ENCODE measurements at places on chromosomes 5 and 9. TPM values are rescaled to one million over a fixed set of nuclear protein-coding genes. Genes with fewer than 3 reads are reported as not detected.

The REXO4 gene
- 32.7 TPM for total RNA-seq

The VAV2 gene
- total RNA-seq: 7.5 TPM

The GABRA1 gene
- total RNA-seq: not detected

The CBY3 gene
- total RNA-seq: not detected

The SVEP1 gene
- total RNA-seq: 5.0 TPM

The GLDC gene
- 0.62 TPM for total RNA-seq

The DDX46 gene
- total RNA-seq: 31.4 TPM

- DNase-seq: no peak
These were observed 203.6 kb downstream of the SPATA31D1 start for GRCh38 chr9:82192211-82192610.

DNA sequence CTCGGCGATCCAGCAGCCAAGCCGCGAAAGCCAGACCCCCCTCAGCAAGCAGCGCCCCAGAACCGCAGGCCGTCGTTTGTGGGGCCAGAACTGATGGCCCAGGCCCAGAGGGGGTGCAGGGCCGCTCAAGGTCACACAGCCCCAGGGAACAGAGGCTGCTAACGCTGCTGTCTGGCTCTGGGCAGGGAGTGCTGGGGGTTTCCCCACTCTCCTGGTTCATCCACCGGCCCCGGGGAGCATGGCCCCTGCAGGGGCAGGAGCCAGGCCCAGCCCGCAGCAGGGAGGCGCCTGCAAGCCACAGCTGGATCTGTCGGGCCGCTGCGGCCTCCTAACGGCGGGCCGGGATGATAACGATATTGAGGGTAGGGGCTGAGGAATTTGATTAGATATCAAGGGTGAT is 64.8 kb upstream of the IGFBPL1 start:
- no peak for DNase-seq

- DNase-seq: peak; percentile 27
These were observed 182.8 kb downstream of the ICE1 start for GRCh38 chr5:5605170-5605764.

DNA sequence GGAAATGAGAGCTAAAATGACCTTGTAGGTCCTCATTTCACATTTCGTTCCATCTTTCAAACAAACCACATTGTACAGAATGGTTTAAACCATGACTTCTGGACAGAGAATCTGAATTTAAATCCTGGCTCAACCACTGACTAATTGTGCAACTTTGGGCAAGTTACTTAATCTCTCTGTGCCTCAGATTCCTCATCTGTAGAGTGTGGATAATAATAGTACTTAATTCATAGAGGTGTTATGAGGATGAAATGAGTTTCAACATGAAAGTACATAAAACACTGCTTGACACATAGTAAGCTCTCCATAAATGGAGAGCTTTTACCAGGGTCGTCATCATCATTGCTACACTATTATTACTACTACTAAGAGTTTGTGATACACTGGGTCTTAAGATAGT is 46.3 kb upstream of the FOXE1 start:
- DNase-seq: no peak

- DNase-seq: no peak
These were observed 211.7 kb downstream of the DENND1A start for GRCh38 chr9:123718188-123718587.

DNA sequence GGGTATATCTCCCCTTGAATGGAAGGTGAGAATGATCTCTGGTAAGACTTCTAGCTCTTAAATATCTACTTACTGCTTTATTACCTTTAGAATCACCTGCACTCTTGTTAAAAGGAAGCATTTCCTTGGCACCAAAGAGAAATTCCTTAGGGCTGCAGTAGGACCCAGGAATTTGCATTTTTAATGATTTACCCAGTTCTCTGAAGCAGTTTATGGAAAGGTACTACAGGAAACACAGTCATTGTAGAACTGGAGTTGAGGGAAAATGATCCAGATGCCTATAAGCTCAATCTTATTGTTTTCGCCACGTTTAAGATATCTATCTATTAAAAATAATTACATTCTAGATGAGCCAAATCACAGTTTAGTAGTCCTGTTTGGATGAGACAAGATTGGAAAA is 9.5 kb upstream of the C9 start:
- DNase-seq: no peak

GRCh38 chr9:109082091-109082620 is 37.6 kb downstream of the TMEM245 start:
- DNase-seq: no peak

DNA sequence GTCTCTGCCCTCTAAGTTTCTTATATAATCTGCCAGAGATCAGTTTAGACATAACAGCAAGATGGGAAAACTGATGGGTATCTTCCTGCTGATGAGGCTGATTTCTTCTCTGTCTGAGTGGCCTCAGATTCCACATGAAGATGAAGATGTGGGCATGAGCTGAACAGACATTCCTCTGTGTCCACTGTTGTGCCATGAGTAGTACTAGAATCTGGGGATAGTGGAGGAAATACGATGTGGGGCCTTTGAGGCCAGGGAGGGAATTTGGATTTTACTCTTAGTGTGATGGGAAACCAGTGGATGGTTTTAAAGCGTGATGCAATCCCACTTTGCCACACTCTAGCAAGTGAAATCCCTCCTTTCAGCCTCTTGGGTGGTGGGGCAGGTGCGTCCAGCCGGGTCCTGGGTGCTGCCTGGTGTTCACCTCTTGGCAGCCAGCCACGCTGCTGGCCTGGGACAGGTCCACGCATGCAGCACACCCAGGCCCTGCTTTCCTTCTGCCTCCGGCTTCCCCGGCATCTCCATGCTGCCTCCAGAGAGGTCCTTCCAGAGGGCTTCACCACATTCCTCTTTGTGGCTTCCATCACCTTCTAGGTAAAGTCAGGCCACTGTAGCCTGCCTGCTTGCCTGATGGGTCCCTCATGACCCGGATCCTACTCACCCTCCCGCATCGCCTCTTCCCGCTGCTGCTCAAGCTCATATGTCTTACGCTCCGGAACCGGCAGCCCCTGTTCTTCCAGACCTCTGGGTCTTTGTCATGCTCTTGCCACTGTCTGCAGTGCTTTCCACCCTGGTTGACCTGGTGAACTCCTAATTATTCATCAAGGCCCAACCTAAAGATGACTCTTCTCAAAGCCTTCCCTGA is 28.1 kb upstream of the SH3PXD2B start:
- no peak for DNase-seq

GRCh38 chr5:150446583-150446982 is 3.0 kb downstream of the RPS14 start:
- DNase-seq: no peak

DNA sequence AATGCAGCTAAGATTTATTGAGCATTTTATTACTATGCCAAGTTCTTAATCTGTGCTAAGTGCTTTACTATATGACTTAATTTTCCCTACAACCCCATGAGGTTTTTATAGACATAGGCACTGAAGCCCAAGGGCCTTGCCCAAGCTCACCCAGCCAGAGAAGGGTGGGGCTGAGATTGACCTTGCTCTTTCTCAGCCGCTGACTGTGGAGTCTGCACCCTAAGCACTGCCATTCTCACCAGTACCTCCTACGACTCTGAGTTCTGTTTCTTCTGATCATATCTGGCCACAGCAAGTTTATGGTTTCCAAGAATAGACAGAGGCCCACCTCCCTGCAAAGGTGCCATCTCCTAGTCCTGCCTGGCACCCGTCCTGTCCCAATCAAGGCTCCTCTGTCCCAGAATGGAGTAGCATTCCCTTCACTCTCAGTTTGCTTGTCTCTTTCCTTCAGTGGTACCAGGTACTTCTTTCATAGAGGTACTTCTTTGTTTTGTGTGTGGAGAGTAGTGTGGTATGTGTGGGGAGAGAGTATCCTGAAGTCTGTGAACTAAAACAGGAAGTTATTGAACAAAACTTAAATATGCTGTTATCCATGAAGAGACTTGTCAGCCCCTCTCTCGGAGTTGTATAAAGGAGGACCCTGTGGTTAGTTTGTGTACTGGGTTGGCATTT is 42.6 kb downstream of the CSF1R start:
- no peak for DNase-seq

DNA sequence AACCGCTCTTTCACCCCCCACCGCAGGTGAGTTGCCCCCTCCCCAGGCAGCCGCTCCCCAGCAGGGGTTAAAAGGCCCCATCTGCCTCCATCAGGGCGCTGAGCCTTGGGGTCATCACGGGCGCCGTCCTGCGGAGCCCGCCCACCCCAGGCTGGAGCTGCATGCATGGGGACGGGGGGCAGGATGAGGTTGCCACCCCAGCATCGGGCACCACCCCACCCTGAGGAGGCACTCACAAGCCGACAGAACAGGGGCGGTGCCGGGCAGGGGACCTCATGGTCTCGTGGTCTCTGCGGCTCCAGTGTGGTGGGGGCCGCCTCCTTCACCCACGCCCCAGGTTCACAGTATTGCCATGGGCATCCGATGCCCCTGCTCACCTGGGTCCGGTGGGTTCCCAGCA is 16.5 kb downstream of the PTGES start:
- DNase-seq: no peak

GRCh38 chr5:141567513-141568117 is 51.2 kb downstream of the DIAPH1 start:
- peak; percentile 24 for DNase-seq

- no peak for DNase-seq
These were observed 30.2 kb upstream of the FUBP3 start for GRCh38 chr9:130549093-130549735.

DNA sequence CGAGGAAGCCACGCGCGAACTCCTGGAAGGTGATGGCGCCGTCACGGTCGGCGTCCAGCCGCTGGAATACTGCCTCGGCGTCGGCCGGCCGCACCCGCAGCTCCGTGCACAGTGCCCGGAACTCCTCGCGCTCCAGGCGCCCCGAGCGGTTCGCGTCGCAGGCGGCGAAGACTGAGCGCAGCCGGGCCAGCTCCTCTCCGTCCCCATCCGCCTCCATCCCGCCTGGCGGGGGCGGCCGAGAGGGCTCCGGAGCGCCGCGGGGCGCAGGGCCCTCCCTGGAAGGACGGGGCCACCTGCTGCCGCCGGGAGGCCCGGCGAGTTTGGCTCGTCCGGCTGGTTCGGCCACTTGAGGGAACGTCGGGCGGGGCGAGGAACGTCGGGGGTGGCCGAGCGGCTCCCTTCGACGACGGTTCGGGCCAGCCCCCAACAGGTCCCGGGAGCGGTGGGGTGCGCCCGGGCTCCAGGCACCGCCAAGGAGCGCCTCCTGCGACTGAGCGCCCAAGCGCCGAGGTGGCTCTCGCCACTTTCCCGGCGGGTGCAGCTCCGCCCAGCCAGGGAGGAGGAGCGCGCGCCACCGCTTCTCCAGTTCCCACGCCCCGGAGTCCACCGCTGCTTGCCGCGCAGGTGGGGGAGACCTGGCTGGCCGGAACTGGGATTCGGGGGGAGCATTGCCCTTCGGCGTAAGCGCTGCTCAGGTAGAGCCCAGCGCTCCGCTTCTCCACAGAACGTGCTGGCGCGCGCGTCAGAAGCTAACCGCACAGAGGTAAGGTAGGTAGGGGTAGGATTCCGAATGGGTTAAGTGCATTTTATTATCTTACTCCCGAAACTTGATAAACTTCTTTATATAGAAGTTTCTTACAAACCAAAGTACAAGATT is at the start of gene RASEF:
Gene RASEF (minus strand): TSS at position 492 of the 877 bp plus-strand sequence. CDS start 275 bp downstream, at position 217.
- DNase-seq: no peak

GRCh38 chr5:148457183-148457620 is 73.4 kb downstream of the FBXO38 start:
- DNase-seq: no peak

DNA sequence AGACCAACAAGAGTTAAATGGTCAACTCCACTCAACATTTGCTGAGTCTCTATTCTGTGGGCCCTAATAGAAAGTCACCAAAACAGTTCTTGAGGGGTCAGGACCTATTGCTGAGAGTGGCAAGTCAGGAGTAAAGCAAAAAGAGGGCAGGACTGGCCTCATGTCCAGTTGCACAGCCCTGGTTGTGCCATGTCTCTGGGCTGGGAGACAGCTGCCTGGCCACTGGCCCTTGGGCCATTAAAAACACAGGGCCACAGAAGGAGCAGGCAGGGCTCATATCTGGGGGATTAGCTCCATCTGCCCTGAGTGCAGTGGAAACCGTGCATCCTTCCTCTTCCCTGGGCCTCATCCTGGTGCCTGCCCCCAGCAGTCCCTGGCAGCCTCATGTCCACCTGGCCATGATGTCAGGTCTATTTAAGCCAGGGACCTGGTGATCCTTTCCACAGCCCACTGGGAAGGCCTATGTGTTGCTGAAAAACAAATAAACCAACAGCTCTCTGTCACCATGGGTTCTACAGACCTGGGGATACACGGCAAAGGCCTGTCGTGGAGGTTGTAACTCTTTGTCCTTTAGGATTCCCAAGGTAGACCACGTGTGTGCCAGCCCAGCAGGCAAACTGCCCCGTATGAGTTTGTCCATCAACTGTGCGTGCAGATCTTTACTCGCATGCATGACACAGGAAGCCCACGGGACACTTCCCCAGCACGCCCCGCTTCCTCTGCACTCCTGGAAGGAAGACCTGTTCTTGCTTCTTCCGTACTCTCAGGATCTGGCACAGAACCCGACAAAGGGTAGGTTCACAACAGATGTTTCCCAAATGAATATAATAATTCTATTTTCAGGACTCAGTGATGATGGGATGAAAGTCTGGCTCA is 148.8 kb downstream of the MTX3 start:
- DNase-seq: no peak

- no peak for DNase-seq
These were observed 15.2 kb downstream of the CDC25C start for GRCh38 chr5:138316355-138316754.

GRCh38 chr5:75351139-75351926 is 14.3 kb downstream of the HMGCR start:
- DNase-seq: no peak

DNA sequence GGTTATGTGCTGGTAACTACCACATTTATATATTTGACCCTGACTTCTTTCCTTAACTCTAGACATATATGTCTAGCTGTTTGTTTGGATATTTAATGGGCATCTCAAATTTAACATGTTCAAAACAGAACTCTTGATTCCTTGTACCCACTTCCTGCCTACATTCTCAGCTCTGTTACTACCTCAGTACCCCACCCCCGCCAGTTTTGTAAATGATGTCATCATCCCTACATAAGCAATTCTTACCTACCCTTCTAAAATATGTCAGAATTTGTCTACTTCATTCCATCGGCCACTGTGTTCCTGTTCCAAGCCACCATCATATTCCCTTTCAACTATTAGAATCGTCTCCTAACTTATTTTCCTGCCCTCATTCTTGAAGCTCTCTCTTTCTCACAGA is 4.8 kb downstream of the RAD50 start:
- DNase-seq: no peak

- peak; percentile 49 for DNase-seq
These were observed 189.0 kb downstream of the PALM2AKAP2 start for GRCh38 chr9:109969011-109969410.

DNA sequence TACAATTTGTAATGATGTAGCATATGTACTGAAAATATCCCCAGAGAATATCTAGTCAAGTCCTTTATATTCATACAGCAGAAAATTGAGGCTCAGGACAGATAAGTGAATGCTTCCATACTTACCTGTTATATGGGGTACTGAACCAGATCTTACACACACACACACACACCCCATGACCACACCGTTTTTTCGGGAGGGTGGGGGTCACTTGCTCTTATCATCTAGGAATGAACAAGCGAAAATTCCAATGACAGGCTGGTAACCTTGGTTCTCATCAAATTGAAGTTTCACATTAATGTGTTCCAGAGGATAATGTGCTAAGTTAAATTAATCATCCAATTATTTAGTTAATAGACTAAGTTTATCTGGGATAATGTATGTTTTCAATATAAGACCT is 48.8 kb downstream of the ARL15 start:
- DNase-seq: no peak

GRCh38 chr5:143216211-143216610 is 187.3 kb downstream of the NR3C1 start:
- DNase-seq: no peak

- no peak for DNase-seq
These were observed 48.8 kb upstream of the RETREG1 start for GRCh38 chr5:16665601-16666000.

Measured in myocyte (in vitro differentiated cells).